Muscle of leg (tissue), 16 donors: ENCODE measurements at places on chromosomes 7 and 10. TPM values are rescaled to one million over a fixed set of nuclear protein-coding genes. Genes with fewer than 3 reads are reported as not detected.

GRCh38 chr7:107754642-107755041, 10.7 kb downstream of the CBLL1 start:
- DNase-seq: no peak

- DNase-seq: no peak
Measured at GRCh38 chr7:111918461-111918860, 287.7 kb downstream of the DOCK4 start.

GRCh38 chr7:4123823-4124222, 558.3 kb upstream of the FOXK1 start:
- no peak for DNase-seq

DNA sequence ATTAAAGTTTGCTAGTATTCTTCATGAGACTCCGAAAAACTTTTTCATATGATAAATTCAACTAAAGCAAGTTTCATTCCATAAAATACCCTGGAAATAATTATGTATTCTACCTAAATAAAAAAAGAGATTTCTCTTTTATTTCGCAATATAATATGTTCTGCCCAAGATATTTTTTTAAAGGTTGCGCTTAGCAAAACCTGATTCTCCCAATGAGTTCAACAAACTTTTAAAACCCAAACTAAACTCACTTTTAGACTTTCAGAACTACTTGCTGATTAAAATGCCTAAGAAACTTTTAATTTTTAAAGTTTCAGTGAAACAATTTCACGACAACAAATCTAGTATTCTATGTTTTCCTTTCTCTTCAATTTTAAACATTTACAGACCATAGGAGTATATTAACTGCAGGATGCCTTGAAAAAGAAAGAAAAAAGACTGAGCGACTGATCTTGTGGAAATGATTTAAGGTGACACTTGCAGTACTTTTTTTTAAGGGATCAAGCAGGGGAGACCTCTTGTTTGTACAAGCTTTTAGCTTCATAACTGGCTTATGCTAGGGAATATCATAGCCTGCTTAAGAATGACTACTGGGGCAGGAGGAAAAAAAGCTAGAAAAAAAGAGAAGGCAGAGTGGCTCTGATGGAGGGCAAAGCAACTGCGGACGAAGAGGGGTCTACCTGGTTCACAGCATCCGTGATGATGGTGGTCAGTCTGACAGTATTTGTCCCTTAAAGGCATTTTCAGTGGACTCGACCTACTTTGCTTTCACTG, 1.5 kb downstream of the ZNF800 start:
- DNase-seq: no peak

KNDC1 gene
- 2.7 TPM for total RNA-seq

GRM8 gene
- 0.22 TPM for total RNA-seq

ITGB8 gene
- total RNA-seq: 7.5 TPM

WDFY4 gene
- total RNA-seq: 1.2 TPM

MRLN gene
- 254 TPM for total RNA-seq
